ENCODE measurements at places on chromosomes 6 and 20.

- no peak for DNase-seq
These were observed 86.4 kb upstream of the ARG1 start for GRCh38 chr6:131486608-131487007.

DNA sequence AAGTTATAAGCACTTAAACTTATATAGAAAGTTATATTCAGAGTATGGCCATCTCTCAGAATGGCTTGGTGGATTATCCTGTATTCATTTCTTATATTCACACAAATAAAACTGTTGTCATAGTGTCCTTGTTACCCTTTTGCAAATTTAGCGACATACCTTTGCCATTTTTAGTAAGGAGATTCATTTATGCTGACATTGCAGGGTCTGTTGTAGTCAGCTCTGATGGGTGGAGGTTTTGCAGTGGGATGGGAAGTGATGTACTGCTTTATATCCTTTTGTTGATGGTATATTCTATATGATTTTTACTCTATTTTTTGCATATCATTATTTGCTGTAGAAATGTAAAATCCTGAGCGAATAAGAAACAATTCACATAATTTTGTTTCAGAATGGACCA is 35.9 kb downstream of the SAMD5 start:
- no peak for DNase-seq

GRCh38 chr6:35765739-35766138 is 10.7 kb upstream of the CLPSL2 start:
- no peak for DNase-seq

- DNase-seq, result no peak
These were observed 227.5 kb downstream of the PRL start for GRCh38 chr6:22069306-22069800.

- no peak for DNase-seq
These were observed 6.2 kb upstream of the LMBRD1 start for GRCh38 chr6:69802995-69803394.

DNA sequence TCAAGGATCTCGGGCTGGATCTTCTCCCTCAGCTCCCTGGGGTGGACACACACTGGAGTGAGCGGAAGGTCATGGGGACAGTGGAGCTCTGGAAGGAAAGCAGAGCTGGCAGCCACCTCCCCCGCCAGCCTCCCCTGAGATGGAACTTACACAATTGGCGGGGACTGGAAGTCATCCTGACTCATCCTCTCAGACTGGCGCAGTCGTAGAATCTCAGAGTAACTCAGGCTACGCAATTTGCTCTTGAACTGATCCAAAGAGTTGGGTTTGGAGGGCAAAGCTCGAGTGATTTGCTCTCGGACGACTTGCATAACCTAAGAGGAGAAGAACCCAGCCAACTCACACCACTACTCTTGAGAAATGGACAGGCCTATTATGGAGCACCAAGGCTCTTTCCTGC is 34.8 kb downstream of the ELMO2 start:
- no peak for DNase-seq

- no peak for DNase-seq
These were observed 894.3 kb downstream of the TFAP2A start for GRCh38 chr6:9520417-9521151.

- DNase-seq, result no peak
These were observed 17.8 kb downstream of the SS18L1 start for GRCh38 chr20:62161347-62161746.

GRCh38 chr20:34368547-34368946 is 5.5 kb downstream of the ITCH start:
- DNase-seq, result no peak
